ENCODE measurements at places on chromosomes 6 and 20. TPM values are rescaled to one million over a fixed set of nuclear protein-coding genes. Genes with fewer than 3 reads are reported as not detected.

GRCh38 chr20:63500151-63500901 is 1.4 kb upstream of the EEF1A2 start:
- no peak for DNase-seq

GRCh38 chr6:15493437-15494168 is 169.2 kb downstream of the DTNBP1 start:
- DNase-seq: no peak

- DNase-seq: no peak
Measured at GRCh38 chr6:37317312-37318038, 36.3 kb upstream of the RNF8 start.

DNA sequence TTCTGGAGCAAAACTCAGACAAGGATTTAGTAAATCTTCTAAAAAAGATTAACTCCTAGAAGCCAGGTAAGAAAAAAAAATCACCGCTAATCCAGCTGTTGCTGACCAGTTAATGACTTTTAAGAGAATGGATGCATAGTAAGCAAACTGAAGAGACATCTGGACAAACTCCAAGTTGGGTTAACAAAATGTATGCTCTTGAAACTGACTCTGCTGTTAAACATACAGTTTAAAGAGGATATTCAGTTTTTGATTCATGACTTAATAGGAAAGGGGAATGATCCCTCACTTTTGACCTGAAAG is 70.4 kb downstream of the PLAGL1 start:
- DNase-seq: no peak

- no peak for DNase-seq
Measured at GRCh38 chr20:45049438-45049837, 51.5 kb downstream of the KCNS1 start.

- DNase-seq: peak; percentile 60
Measured at GRCh38 chr20:973785-974194, 28.3 kb downstream of the RSPO4 start.

DNA sequence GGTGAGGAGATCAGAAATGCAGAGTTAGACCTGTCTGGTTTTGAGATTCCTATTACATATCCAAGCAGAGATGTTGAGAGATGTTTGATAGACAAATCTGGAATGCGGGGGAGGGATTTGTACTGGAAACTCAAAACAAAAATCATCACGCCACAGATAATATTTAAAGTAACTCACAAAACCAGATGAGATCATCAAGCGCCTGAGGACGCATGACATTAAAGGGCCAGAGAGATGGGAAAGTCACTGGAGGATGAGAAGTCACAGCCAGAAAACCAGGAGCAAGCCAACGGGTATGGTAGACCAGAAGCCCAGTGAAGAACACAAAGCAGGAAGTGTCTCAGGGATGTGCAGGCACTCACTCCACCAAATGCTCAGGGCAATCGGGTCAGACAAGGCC is 87.7 kb downstream of the DLL1 start:
- DNase-seq: no peak

- no peak for DNase-seq
Measured at GRCh38 chr6:73637404-73637803, 16.4 kb downstream of the SLC17A5 start.

DNA sequence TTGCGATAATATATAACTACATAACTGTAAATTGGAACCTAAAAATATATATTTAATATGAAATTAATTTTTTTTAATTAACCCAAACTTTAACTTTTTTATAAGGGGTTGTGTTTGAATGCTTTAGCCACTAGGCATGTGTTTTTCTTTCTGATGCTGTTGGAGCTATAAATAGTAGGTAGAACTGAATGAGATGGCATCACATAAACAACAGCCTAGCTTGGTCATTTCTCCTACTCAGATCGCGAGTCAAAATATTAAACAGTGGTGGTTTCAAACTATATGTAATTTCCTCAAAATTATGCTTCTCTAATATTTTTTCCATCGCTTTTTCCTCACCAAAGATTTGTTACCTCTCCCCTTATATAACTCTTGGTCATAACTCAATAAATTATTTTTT is 243.2 kb downstream of the ARID1B start:
- DNase-seq: no peak

DNA sequence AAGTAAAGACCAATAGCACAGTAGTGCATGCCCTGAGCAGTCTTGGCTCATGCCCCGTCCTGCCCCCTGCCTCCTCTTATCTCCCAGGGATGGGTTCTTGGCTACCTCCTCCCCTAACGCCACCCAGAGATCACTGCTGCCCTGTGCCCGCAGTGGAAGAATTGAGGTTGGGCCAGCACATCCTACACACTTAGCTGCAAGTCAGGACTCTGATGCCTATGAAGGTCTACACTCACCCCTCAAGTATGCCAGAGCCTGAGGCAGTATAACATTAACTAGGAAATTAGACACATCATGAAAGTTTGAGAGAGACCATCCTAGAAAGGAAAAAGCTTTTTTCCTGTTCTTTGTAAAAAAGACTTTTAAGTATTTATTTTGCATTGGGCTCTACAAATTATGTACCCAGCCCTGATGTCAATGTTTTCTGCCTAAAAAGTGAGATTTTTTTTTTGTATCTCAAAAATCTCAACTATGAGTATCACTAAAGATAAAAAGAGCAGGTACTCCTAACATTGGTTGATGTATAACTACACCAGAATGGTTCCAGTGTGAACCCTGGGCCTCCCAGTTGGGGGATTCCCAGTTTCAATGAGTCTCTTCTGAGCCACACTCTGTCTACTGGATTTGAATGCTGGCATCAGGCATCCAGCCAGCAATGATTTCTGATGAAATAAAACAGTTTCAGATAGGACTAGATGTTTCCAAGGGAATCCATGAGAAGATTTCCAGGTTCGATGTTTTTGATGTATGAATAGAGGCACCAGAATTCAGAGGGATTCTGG is 115.4 kb downstream of the ISM1 start:
- no peak for DNase-seq

DNA sequence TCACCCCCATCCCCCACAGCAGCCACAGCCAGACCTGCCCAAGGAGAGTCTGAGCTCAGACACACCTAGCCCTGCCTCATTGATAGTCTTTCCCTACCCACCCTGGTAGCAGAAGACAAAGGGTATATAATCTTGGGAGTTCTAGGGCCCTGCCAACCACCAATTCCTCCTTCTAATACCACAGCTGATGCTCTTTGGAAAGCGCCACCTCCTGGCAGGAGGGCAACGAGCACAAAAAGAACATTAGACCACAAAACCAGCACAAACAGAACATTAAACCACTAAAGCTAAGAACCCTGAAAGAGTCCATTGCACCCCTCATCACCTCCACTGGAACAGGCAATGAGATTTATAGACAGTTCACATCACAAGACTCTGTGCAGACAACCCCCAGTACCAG is 195.8 kb upstream of the FUT9 start:
- DNase-seq: no peak

DNA sequence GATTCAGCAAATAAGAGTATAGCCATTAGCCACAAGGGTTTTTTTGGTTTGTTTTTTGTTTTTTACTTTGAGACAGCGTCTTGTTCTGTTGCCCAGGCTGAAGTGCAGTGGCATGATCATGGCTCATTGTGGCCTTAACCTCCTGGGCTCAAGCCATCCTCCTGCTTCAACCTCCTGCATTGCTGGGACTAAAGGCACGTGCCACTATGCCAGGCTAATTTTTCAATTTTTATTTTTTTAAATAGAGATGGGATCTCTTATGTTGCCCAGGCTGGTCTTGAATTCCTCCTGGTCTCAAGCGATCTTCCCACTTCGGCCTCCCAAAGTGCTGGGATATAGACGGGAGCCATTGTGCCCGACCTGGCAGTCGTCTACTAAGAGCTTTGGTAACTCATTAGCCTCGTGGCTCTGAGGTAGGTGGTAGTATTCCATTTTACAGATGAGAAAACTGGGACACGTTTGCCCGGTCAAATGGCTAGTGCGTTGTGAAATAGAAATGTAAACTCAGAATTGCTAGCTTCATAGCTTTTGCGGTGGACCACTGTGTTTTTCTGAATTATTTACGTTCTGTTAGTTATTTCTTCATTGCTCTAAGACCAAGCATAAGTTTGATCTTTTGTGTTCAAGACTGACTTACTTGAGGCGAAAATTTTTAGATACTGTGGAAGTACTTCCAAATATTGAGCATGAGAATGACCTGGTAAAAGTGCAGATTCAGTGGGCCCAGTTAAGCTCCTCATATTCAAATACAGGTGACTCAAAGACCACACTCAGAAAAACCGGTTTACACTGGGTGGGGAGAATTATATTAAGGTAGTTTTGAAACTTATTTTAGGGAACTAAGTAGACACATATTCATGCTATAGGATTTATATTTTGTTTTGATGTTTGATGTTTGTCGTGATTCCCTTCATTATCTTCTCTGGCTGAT is 2.1 kb downstream of the PANK2 start:
- no peak for DNase-seq

DNA sequence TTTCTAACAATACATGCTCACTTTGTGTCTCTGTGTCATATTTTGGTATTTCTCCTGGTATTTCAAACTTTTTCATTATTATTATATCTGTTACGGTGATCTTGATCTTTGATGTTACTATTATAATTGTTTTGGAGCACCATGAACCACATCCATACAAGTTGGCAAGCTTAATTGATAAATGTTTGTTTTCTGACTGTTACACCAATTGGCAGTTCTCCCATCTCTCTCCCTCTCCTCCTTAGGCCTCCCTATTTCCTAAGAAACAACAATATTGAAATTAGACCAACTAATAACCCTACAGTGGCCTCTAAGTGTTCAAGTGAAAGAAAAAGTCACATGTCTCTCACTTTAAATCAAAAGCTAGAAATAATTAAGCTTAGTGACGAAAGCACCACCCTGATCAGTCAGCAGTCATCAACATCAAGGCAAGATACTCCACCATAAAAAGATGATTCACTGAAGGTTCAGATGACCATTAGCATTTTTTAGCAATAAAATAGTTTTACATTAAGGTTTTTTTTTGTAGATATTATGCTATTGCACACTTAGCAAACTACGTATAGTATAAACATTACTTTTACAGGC is 61.5 kb downstream of the IBTK start:
- no peak for DNase-seq

GRCh38 chr6:156438350-156438923 is 338.7 kb upstream of the ARID1B start:
- no peak for DNase-seq

DNA sequence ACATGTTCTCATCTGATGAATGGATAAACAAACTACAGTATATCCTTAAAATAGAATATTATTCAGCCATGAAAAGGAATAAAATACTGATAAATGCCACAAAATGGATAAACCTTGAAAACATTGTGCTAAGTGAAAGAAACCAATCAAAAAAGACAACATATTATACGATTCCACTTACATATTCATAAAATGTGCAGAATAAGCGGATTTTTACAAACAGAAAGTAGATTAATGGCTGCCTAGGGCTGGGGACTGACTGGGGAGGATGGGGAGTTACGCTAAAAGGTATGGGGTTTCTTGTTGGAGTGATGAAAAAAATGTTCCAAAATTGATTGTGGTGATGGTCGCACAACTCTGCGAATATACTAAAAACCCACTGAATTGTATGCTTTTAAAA is 29.4 kb downstream of the KIZ start:
- DNase-seq: no peak

DNA sequence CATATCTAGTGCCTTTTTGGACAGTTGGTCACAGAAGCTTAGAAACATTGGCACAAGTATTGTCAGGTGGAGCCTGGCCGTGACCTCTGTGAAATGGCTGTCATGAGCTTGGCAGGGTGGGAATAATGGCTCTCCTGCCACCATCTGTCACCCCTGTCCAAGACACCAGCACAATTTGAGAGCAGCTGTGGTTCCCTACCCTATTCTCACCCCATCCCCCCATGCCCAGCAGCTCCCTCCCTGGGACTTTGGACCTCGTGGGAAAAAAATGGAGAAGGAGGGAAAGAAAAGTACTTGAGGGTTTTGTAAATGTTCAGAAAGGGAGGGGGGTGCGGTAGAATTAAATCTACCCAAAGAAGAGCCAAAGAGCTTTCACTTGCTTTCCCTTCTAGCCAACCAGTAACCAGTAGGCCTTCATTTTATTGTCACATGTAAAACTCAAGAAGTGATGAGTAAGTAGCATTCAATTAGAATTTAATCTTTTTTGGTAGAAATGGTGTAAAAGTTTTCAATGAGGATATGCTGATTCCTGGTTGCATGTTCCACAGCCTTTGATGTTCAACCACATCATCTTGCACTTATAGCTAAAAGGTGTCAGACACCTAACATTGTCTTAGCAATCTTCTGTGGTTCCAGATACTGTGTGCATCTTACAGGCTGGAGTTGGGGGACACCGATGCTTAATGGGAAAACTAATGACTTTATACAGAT is 263.5 kb upstream of the TAB2 start:
- no peak for DNase-seq

DNA sequence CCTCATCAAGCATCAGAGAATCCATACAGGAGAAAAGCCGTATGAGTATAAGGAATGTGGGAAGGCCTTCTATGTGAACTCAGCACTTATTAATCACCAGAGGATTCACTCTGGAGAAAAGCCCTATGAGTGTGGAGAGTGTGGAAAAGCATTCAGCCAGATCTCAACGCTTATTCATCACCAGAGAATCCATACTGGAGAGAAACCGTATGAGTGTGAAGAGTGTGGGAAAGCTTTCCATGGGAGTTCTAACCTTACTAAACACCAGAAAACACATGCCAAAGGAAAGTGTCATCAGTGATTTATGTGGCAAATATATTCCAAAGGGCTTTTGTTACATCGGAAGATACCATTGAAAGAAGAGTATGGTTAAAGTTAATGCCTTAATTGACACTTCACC is 25.4 kb downstream of the ZKSCAN8 start:
- no peak for DNase-seq

Gene SIRPA
- total RNA-seq: 0.64 TPM

Gene TBPL1
- 34.7 TPM for total RNA-seq

Gene OLIG3
- total RNA-seq: not detected

Gene SLC22A2
- total RNA-seq: not detected

Gene BMP2
- not detected for total RNA-seq

Gene HRH3
- not detected for total RNA-seq

Gene PGC
- not detected for total RNA-seq

Gene CRISP3
- not detected for total RNA-seq

Gene PNLDC1
- 0.14 TPM for total RNA-seq

Gene POPDC3
- total RNA-seq: not detected

Gene PACRG
- 0.81 TPM for total RNA-seq

Gene TSHZ2
- total RNA-seq: 26.1 TPM

All from CD4-positive, alpha-beta T cell (primary cell).